Motor neuron (in vitro differentiated cells): ENCODE measurements at places on chromosomes 5 and 9.
A peak's percentile ranks its signal among the peaks of the same experiment; 100 is the strongest.

DNA sequence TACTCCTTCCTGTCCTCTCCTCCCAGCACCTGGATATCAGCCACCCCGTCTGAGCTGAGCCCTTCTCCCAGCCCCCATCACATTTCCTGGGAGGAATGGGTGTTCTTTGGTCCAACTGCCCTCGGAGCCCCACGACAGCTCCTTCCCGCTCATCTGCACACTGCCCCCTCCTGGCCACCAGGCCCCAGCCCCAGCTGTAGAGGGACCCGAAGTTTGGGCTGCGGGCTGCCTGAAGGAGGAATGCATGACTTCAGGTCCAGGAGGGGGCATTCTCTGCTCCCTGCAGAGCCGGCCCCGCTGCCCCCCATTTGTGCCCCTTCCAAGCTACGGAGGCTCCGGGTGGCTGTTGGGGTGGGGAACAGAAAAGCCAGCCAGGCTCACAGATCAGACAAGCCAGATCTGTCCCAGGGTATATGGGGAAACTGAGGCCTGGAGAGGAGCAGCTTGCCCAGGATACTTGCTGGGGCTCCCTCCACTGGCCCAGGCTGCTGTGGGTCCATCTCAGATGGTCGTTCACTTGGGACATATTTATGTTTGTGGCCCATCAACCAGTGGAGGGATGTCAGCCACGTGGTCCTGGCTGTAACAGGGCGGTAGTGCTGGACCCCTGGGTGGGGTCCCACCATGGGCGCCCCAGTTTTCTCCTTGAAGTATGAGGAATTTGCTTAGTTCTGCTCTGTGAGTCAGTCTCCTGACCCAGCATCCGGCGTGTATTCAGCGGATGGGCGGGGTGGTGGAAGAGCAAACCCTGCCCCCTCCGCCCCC, 33.1 kb downstream of the DAB2IP start:
- ATAC-seq, result no peak

- no peak for ATAC-seq
Measured at GRCh38 chr5:45189481-45189880, 380.7 kb downstream of the MRPS30 start.

DNA sequence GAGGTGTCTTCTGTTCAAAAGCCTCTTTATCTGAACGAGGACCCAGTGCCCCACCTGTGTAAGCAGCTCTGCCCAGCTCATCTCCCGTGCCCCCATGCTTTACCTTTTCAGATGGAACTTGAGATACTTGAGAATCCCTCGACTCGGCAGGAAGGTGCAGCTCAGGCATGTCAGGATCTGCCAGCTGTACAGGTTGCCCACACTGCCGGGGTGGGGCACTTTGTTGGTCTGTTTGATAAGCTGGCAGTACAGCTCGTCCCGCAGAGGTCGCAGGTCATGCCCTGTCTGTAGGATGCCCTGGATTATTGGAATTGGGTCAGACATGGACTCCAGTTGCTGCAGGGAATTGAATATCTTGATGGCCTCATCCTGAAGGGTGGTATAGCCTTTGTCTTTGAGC, 58.0 kb upstream of the RETREG1 start:
- no peak for ATAC-seq

GRCh38 chr5:60487885-60488442, 212.0 kb downstream of the DEPDC1B start:
- peak; percentile 86 for ATAC-seq

- ATAC-seq, result peak; percentile 100
Measured at GRCh38 chr5:26553079-26553478, 485.3 kb downstream of the CDH9 start.

GRCh38 chr9:96068511-96068910, 193.0 kb downstream of the ERCC6L2 start:
- no peak for ATAC-seq

- peak; percentile 74 for ATAC-seq
Measured at GRCh38 chr9:132769906-132770769, 99.9 kb downstream of the GTF3C4 start.

GRCh38 chr5:58043032-58043945, 416.6 kb downstream of the PLK2 start:
- ATAC-seq, result no peak

GRCh38 chr9:3151672-3152576, 308.0 kb upstream of the PUM3 start:
- no peak for ATAC-seq

DNA sequence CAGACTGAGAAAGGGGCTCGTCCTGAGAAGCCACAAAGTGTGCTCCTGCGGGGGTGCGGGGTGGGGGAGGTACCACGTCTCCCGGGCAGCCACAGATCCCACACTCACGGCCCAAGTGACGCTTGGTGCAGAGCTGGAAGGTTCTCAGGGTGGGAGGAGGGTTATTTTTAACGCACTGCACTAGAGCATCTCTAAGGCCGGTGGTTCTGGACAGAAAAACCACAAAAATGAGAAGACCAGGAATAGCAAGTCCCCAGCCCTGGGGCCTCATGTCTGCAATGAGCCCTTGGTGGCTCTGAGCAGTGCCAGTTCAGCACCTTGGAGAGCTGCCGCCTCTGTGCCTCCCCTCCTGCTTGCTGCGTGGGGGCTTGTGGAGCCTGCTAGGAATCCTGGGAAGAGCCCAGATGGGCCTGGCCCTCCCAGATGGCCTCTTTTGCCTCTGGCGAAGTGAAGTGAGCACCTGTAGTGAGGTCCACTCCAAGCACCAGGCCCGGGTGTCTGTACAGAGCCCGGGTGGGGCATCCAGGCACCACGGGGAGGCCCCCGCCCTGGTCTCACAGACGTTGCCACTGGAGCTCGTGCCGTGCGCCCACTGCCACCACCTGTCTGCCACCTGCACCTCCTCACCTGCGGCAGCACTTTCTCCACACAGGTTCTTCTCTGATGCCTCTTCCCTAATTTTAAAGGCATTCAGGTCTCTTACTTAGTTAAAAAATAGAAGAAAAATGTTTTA, 48.9 kb upstream of the CACNA1B start:
- peak; percentile 50 for ATAC-seq

DNA sequence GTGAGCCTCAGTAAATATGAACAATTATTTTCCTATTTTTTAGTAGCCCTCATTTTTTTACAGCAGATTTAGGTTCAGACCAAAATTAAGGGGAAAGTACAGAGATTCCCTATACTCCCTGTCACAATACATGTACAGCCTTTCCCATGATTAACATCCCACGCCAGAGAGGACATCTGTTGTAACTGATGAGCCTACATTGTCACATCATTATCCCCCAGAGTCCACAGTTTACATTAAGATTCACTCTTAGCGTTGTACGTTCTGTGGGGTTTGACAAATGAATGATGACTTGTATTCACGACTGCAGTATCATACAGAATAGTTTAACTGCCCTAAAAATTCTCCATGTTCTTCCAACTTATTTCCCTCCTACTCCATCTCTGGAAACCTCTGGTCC, 262.3 kb upstream of the MSX2 start:
- peak; percentile 86 for ATAC-seq

DNA sequence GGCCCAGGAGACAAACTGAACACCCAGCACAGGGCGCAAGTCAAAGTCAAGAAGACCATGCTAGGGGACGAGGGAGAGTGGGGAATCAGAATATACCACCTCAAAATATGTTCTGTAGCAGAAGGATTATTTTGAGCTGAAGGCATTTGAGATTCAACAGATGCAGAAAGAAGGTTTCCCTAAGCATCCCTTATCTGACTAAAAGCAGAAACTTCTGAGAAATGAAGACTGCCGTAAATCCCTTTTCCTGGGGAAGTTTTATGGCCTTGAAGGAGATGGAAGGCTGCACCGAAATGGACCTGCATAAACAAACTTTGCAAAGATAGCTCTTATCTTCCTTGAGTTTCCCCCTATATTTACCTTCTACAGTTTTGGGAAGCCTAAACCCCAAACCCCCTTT, 72.8 kb downstream of the PTTG1 start:
- ATAC-seq, result no peak

- peak; percentile 90 for ATAC-seq
Measured at GRCh38 chr5:11384441-11385250, 519.6 kb downstream of the CTNND2 start.

DNA sequence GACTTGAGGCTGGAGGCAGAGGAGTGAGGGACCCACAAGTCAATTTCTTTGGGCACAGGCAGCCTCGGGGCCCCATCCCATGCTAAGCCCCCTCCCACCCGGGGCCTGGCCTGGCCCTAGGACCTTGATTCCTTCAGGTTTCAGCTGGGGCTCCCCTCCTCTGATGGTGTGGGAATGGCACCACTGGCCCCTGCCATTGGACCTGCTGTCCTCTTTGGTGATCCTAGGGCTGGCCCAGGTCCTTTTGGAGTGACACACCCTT, 10.5 kb downstream of the ERGIC1 start:
- ATAC-seq, result no peak

GRCh38 chr5:94433397-94434163, 184.8 kb downstream of the KIAA0825 start:
- no peak for ATAC-seq

GRCh38 chr9:102631559-102631958, 363.6 kb upstream of the CYLC2 start:
- peak; percentile 36 for ATAC-seq
